ENCODE measurements at places on chromosomes 1 and 21.

GRCh38 chr1:31689854-31690253 lies 14.0 kb downstream of the COL16A1 start:
- DNase-seq: no peak

GRCh38 chr1:177798614-177799013 lies 171.2 kb downstream of the SEC16B start:
- DNase-seq: no peak

GRCh38 chr1:25642574-25643108 lies 26.1 kb downstream of the MAN1C1 start:
- DNase-seq: peak; percentile 87

DNA sequence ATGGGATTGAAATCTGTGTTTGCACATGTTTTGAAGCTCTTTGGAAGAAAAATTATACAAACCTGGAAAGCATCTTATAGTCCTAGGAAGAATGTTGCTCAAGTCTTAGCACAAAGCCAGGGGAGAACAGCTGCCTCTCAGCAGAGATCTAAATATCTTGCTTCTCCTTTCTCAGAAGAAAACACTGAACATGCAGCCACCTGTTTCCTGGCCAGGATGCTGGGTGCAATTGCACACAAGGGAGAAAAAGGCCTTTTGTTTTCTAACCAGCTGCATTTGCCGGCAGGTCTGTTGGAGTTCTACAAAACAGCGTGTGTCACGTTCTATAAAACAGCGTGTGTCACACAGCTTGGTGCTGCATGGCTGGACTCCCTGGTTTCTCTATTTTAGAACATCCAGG lies 259.6 kb upstream of the PLD5 start:
- DNase-seq: no peak

DNA sequence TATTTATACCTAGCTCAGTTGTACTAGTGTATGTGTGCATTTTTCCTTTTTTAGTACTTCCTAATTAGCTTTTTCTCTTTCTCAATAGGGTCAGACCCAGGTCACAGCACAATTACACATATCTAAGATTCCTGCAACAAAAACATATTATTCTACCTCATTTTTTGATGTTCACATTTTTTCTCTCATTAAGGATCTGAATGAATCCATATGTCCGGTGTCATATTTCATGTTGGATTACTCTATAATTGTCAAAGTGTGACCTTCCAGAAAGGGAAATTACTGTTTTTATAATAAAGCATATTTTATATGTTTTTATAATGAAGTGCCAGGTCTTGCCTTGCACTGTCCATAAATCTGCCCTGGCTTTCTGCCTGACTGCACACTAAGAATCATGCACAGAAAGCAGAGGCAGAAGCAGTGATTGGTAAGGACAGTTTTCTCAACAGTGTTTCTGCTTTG lies 143.7 kb downstream of the KCNT2 start:
- no peak for DNase-seq
